ENCODE measurements at places on chromosomes 12 and 14.

GRCh38 chr12:58513301-58513834 is 406.9 kb downstream of the LRIG3 start:
- DNase-seq: no peak

- DNase-seq: no peak
Measured at GRCh38 chr14:102511538-102511937, 2.0 kb upstream of the ANKRD9 start.

DNA sequence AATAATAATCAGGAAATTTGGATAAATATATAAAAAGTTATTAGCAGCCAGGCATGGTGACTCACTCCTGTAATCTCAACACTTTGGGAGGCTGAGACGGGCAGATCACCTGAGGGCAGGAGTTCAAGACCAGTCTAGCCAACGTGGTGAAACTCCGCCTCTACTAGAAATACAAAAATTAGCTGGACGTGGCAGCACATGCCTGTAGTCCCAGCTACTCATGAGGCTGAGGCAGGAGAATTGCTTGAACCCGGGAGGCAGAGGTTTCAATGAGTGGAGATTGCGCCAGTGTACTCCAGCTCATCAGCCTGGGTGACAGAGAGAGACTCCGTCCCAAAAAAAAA is 64.5 kb downstream of the SYT1 start:
- DNase-seq: no peak

- no peak for DNase-seq
Measured at GRCh38 chr12:132561427-132562156, 48.8 kb downstream of the LRCOL1 start.

GRCh38 chr14:91891721-91892220 is 24.4 kb upstream of the TC2N start:
- no peak for DNase-seq

DNA sequence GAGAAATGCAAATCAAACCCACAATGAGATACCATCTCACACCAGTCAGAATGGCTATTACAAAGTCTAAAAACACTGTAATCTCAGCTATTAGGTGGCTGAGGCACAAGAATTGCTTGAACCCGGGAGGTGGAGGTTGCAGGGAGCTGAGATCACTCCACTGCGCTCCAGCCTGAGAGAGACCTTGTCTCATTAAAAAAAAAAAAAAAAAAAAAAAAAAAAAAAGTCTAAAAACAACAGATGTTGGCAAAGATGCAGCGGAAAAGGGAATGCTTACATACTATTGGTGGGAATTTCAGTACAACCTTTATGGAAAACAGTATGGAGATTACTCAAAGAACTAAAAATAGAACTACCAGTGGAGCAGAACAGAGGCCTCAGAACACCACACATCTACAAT is 19.0 kb upstream of the ATF7 start:
- DNase-seq: no peak

DNA sequence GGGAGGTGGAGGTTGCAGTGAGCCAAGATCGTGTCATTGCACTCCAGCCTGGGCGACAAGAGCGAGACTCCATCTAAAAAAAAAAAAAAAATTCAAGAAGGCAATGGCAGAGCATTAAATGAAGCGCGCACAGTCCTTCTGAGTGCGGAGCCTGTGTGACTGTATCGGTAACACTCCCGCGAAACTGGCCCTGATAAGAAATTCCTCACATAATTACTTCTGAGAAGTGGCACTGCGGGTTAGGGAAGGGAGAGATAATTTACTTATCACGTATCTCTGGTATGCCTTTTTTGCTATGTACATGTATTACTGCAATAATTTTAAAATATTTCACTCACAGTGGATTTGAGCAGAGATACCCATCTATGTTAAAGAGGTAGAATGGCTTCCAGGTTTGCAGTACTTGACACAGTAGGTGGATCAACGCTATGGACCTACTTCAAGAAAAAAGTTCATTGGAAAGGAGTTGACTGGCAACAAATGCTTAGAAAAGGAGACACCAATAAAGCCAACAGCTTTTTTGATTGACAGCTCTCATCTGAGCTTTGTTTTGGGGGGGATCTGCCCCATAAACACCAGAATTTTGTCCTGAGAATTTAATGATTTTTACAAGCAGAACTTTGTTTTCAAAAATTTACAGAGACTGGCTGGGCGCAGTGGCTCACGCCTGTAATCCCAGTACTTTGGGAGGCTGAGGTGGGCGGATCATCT is 29.2 kb upstream of the SPTLC2 start:
- DNase-seq: no peak

GRCh38 chr12:62621101-62621638 is 154.5 kb downstream of the MON2 start:
- DNase-seq: no peak

- no peak for DNase-seq
Measured at GRCh38 chr12:30827101-30828066, 72.6 kb upstream of the CAPRIN2 start.

- DNase-seq: no peak
Measured at GRCh38 chr12:120267736-120268135, 2.2 kb upstream of the PXN start.

- DNase-seq: no peak
Measured at GRCh38 chr12:105212438-105212837, 23.5 kb downstream of the APPL2 start.

DNA sequence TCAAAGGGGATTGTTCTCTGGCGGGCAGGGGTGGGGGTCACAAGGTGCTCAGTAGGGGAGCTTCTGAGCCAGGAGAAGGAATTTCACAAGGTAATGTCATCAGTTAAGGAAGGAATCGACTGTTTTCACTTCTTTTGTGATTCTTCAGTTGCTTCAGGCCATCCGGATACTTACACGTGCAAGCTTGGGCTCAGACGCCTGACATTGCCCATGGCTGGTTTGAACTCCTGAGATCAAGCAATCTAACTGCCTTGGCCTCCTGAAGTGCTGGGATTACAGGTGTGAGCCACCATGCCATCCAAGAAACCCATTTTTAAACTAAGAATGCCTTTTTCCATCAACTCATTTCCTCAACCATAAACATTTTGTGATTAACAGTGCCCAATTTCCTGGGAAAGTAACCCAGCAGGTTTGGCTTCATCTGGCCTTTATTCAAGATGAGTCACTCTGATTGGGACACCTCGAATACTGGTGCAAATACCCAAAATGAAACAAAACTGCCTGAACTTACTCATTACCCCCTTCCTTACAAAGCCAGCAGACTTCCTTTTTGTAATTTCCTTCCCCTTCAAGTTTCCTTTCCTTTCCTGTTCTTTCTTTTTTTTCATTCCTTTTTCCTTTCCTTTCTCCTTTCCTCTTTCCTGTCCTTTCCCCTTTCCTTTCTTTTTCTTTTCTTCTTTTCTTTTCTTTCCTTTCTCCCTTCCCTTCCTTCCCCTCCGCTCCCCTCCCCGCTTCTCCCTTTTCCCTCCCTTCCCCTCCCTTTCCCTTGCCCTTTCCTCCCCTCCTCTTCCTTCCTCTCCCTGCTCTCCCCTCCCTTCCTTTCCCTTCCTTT is 10.2 kb upstream of the RNASE10 start:
- DNase-seq: no peak

- DNase-seq: no peak
Measured at GRCh38 chr12:71780237-71780822, 25.7 kb downstream of the RAB21 start.

DNA sequence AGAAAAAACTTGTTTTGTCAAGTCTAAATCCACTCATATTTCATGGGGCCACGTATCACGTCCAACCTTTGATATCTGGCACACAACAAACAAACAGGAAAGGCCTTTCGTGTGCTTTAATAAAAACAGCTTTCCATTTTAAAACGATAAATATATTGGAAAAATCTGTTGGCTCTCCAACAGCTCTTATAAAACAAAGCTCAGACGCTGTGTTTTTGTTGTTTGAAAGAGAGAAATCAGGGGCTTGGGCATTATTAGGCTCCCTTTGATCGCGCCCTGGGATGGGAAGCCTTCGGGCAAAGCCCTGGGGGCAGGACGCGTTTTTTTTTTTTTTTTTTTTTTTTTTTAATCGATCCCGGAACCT is 429 bp upstream of the PLEKHA5 start:
- DNase-seq: no peak

- DNase-seq: no peak
Measured at GRCh38 chr12:56014205-56014604, 6.6 kb upstream of the IKZF4 start.

DNA sequence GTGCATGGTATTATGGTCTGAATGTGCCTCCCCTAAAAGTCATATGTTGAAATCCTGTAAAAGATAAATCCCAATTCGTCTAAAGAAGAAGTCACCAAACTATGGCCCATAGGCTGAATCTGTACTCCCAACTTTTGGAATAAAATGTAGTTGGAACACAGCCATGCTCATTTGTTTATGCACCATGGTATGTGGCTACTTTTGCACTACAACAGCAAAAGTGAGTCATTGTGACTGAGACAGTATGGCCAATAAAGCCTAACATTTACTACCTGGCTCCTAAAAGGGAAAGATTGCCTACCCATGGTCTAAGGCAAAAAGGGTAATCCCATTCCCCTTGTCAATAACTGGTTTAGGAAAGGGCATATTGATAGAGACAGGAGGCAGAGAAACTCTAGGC is 101.8 kb downstream of the LRIG3 start:
- DNase-seq: no peak

DNA sequence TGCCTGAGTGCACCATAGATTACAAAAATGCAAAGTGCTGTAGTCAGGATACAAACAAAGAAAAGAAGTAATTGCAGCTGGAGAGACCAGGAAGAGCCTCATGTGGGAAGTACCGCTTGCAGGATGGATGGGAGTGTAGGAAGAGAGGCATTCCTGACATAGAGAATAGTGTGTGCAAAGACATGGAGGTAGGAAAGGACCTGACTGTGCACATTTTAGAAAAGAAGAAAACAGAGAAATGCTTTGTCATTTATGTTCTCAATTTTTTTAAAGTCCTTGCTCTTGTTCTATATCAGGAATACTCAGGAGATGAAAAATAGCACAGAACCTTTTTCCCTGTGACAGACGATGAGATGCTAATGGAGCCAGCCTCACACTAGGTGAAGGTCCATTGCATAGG is 358.7 kb upstream of the TMPO start:
- no peak for DNase-seq

GRCh38 chr14:93936245-93936644 is 9.1 kb downstream of the FAM181A start:
- no peak for DNase-seq

DNA sequence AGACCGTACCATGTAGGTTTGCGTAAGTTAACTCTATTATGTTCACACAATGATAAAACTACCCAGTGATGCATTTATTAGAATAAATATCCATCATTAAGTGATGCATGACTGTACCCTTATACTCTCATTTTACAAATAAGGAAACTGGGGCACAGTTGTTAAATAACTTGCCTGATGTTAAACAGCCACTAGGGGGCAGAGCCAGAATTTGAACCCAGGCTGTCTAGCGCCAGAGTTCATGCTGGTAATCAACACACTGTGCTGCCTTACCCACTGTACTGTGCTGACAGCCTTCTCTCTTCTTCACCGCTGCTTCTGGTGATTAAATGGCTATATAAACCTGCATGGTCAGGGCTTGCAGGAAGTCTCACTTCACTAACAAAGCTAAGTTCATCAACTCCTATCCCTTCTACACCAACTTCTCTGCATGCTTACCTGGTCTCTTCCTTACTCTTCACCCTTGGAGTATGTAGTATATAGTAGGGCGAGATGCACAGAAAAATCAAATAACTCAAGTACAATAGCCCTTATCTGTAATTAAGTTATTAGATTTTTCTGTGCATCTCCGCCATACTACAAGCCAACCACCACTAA is 43.6 kb upstream of the APPL2 start:
- DNase-seq: no peak

GRCh38 chr12:51374361-51374760 is 16.8 kb downstream of the GALNT6 start:
- DNase-seq: no peak

GRCh38 chr12:127619869-127620734 is 646.9 kb upstream of the TMEM132C start:
- no peak for DNase-seq

DNA sequence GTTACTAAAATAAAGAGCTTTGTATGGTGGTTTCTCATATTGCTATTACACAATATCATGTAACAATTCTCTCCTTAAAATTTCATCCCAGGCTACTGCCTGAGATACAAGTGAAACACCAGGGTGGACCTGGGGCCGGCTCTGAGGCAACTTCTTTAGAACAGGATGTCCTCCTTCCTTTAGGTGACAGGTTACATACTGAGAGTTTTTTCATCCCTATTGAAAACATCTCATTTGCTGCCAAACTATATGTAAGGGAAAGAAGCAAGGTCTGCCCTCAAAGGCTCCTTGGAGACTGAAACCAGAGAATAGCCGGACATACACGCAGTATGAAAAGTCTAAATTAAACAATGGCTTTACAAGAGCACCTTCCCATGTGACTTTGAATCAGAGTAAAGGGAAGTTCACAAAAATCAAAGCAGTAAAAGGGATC is 139.9 kb downstream of the DUSP6 start:
- DNase-seq: no peak

DNA sequence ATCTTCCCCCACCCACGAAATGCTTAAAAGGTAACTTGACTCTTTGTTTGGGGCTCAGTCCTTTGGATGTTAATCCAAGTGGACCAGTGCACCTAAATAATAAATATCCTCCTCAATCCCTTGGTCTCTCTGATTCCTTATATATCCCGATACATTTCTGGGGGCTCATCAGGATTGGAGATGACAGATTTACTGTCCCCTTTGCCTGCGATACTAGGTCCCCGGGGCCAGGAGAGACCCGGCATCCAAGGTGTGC is 26.3 kb downstream of the KLRK1 start:
- no peak for DNase-seq

- no peak for DNase-seq
Measured at GRCh38 chr12:99067171-99067785, 422.2 kb downstream of the APAF1 start.

- DNase-seq: no peak
Measured at GRCh38 chr12:106234449-106234848, 13.4 kb downstream of the CKAP4 start.

All from activated CD8-positive, alpha-beta memory T cell treated with anti-CD3 and anti-CD28 coated beads for 48 hours (primary cell).